ENCODE measurements at places on chromosomes 6 and 20.

DNA sequence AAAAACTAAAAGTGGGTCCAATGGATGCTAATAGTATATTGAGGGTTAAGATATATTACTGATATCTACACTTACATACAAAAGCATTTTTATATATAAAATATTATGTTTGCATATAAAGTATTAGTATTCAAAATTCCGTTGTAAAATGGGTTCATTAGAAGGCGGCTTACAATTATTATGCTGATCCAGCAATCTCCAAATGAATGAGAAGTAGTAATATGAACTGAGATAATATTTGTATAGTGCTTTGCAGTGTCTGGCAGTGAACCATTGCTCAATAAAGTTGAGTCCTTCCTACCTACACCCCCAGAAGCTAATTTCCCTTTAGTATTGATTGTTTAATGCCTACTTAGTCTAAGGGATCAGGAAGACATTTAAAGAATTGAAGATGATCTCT, 146.2 kb downstream of the UST start:
- DNase-seq = no peak

DNA sequence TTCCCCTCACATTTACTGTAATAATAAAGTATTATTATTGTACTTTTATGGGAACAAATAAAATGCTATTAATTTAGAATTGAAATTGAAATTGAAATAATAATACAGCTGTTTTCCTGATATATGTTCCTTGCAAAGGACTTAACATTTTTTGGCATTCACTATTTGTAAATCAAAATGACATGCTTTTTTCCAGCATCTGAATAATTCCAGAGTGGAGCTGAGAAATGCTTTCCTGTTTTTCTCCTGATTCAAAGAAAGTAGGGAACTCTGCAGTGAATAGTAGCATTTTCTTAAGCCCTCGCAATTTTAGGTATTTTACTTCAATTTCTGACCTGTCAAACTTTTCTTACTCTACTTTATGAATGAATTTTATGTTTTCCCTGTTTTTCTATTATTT, 72.1 kb downstream of the PHACTR2 start:
- no peak for DNase-seq

DNA sequence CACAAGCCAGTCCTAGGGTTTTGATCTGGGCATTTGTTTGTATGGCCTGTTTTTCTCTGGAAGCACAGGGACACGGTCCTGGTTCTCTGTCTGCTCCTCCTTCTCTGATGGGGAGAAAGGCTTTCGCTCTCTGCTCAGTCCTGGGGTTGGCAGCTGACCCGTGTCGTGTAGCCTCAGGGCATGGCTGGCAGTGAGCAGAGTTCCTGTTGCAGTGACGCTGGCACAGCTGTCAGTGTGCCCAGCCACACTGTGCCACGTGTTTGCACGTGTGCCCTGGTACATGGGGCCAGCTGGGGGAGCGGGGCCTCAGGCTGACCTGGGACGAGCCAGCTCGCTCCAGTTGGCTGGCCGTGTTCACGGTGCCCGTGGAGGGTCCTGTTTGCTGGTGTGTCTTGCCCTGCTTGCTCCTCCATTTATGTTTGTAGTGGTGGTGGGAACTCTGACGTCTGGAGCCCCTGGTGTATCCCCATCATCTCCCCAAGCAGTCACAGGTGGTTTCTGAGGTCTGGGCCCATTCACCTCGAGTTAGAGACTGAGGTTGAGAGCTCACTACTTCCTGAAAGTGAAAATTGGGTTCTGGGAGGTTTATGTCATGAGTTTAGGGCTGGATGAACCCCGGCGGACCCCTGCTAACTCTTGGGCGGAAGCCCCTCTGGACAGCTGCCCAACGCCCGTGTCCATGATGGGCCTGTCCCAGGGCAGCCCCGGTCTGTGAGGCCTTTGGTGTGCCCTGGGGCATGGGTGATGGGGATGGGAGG, 10.2 kb upstream of the DNAJC5 start:
- DNase-seq = no peak

DNA sequence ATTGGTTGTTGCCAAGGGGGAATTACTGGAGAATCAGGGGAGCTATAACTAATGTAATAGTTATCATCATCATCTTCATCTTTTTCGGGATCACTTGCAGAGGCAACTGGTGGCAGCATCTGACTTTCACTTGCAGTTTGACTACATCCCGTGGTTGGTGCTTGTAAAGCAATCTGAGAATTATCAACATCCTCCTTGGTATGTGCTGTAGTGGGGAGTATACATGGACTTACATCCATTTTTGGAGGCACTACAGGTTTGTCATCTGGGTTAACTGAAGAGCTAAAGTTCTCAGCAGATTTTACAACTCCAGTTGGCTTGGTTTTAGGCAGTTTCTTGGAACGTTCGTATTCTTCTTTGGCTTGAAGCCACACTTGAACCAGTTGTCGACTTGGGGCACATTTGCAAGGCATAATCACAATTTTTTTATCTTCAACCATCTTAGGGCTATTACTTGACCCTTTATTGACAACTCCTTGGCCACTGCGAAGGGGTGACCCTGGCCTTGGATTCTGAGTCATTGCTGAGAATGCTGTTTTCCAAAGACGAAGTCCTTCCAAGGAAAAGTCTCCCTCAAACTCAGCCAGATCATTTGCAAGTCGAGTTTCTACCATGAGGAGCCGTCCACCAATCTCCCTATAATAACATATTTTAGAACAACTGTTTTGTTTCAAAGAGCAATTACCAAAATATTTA, 115.5 kb downstream of the REV3L start:
- no peak for DNase-seq

- no peak for DNase-seq
Observed at GRCh38 chr6:107102414-107102805, 12.9 kb downstream of the BEND3 start.

DNA sequence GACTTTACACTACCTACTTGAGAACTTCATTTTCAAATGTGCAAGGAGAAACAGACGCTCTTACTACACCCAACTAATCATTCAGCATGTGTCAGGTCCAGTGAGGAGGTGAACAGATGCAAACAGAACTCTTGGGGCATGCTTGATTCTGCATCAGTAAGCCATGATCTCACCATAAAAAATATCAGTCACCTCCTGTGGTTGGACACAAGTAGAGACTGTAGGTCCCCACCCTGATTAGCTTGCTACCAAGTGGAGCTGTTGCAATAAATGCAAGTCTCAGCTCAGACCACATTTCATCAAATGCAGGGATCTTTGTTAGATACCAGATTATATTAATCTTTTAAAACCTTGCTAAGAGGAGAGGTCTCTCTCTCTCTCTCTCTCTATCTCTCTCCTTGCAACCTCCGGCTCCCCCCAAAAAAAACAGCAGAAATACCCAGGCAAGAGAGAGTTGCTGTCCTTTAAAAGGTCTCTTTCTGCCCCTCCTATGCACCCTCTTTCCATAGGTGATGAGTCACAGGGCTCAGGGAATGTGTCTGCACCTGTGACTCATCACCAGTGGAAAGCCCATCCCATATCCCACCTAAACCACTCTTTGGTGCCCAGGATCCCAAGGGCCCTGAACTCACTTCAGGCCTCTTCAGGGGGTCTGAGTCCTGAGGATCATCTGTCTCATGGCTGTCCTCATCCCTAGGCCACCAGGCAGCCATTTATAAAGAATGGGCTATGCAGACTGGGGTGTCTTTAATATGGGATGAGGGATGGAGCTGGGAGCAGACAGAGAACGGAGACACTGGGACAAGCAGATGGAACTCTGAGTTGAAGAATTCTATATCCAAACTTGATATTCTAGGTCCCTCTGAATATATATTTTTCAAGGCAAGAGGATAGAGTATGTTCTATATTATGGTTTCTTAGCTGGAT, 154.5 kb downstream of the QRSL1 start:
- DNase-seq = no peak

DNA sequence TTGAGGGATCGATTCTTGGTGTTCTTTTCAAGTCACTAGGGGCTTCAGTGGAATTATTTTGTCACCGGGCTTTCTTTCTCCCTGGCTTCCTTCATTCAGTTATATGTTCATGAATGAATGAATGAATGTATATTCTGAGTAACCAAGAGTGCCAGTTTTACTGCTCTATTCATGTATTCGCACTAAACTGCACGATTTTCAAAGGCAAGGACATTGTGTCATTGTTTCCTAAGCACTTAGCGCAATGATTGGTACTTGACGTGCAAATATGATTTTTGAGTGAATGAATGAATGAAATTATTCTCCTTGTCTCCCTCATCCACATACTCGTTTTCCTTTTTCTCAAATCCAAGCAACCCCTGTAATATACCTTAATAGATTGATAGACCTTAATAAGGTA, 822 bp downstream of the AFG1L start:
- DNase-seq = no peak

DNA sequence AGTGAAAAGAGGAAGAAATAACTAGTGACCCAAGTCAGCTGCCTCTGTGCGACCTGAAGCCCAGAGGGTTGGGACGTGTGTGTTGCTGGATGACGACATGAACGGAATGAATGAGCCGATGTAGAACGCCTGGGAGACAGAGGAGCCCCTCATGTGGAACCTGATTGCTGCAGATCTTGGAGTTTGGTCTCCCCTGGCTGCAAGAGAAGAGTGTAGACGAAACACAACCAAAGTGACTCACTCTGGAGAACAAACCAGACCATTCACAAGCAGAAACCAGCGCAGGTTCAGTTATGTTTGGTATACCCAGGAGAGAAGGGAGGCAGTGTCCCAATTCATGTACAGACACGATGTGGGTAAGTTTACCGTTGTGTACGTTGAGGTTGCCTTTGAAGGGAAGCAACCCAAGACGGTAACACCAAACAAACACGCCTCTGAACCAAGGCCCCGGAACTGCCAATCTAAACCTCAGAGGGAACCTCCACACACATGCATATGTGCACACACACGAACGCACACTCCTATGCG, 265.9 kb downstream of the BMP7 start:
- no peak for DNase-seq

GRCh38 chr20:44111712-44112335, 75.2 kb downstream of the JPH2 start:
- DNase-seq = no peak

- DNase-seq = no peak
Observed at GRCh38 chr6:106886081-106886843, 88.3 kb downstream of the CD24 start.

- no peak for DNase-seq
Observed at GRCh38 chr6:25954756-25955155, 7.8 kb upstream of the TRIM38 start.

DNA sequence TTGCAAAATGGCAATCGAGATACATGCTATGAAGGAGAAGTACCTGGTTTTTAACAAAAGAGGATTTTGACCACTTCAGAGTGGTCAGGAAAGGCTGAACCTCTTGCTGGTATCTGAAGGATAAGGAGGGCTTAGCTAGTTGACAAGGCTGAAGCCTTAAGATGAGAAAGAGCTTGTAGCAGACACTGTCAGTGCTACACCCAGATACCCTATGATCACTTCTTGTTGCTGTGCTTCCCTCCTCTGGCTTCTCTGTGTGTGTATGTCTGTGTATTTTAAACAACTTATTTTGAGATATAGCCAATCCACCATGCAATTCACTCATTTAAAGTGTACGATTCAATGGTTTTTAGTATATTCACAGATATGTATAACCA, 38.9 kb upstream of the TGM2 start:
- no peak for DNase-seq

DNA sequence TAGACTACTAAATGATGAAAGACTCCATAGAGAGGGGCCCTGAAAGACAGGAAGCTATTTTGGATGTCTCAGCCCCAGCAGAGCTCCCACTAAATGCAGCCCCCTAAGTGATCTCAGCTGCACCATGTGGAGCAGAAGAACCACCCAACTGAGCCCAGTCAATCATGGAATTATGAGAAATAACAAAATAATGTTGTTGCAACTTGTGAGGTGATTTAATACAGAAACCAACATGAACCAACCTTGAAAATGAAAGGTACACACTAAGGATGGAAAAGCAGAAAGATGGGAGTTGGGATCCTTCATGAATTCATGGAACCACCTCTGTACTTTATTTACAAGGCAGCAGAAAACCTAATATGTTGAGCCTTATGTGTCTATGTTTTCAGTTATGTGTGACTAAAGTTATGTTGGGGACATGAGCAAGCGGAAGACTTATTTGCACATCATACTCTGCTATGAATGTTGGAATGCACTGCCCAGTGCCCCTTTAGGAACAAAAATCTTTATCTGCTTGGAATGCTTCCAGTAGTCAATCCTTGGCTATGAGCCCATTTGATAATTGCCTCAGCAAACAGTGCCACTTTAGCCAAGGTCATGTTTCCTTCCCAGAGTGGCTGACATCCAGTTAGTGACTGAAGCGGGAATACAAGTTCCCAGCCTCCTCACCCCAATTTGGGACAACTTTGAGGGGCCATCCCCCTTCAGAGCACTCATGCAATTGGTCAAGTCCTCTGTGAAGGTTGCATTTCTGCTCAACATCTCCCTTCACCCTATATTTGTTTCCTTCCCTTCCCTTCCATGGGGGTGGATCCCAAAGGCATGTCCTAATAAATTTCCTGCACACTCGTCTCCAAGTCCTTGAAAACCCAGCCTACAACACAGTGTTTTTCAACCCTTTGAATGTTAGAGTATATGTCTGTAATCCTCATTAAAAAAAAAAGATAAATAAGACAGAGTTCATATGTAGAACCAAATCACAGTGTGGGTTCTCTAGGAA, 18.4 kb downstream of the TP53RK start:
- DNase-seq = no peak

DNA sequence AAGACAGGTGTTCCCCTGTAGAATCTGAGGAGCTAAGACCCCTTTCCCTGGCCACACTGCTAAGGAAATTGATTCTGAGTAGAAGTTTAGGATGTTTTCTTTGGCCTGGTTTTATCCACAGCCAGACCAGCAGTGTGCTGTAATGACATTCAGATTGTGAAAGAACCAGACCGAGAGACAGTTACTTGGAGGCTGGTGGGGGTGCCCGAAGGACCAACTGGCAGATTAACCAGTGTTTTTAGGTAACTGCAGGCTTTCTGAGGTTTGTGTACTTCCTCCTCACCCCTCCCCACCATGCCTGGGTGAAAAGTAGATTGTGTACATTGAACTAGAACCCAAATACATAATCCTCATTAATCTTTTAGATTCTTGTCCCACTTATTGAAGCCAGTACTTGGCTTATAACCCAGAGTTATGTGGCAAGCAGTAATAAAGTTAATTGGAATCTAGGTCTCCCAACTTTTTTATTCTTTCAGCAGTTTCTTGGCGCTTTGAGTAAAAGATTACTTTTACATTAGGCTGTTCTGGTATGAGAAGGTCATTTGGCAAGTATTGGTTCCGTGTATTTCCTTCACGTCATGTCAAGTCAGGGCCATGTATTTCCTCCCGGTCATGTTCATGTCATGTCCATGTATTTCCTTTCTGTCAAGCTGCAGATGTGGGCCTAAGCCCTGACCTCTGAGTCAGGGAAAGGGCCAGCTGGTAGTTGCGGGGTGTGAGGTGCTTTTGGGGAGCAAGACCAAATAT, 93.7 kb downstream of the TCP11 start:
- no peak for DNase-seq

- DNase-seq = no peak
Observed at GRCh38 chr20:63082308-63082938, 75.7 kb upstream of the BHLHE23 start.

GRCh38 chr6:169723991-169724493, 258 bp downstream of the PHF10 start:
- DNase-seq = no peak

- DNase-seq = no peak
Observed at GRCh38 chr20:33993576-33994221, at the start of gene RALY. TSS of gene RALY (plus strand) at chr20:33993911. CDS start at chr20:34072075, 78,164 bp downstream.

- DNase-seq = no peak
Observed at GRCh38 chr6:56477241-56477640, 165.4 kb downstream of the DST start.

GRCh38 chr20:24164360-24164759, 175.8 kb upstream of the GGTLC1 start:
- DNase-seq = no peak

- DNase-seq = no peak
Observed at GRCh38 chr6:11944111-11944510, 68.0 kb upstream of the HIVEP1 start.

- DNase-seq = no peak
Observed at GRCh38 chr6:165729307-165729936, 66.4 kb upstream of the PDE10A start.
